ENCODE measurements at places on chromosomes 5 and 9.

DNA sequence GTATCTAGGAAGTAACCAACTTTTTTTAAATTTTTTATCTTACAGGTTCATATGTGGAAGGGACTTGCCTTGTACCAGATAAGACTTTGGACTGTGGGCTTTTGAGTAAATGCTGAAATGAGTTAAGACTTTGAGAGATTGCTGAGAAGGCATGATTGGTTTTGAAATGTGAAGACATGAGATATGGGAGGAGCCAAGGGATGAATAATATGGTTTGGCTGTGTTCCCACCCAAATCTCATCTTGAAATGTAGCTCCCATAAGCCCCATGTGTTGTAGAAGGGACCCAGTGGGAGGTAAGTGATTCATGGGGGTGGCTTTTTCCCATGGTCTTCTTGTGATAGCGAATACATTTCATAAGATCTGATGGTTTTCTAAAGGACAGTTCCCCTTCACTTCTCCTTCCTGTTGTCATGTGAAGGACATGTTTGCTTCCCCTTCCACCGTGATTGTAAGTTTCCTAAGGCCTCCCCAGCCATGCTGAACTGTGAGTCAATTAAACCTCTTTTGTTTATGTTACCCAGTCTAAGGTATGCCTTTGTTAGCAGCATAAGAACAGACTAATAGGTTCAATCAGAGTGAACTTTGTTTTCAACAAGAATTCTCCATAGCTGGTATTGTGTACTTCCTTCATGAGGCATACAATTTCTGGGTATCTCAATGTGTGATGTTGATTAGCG lies 535.6 kb upstream of the MEF2C start:
- DNase-seq = no peak

DNA sequence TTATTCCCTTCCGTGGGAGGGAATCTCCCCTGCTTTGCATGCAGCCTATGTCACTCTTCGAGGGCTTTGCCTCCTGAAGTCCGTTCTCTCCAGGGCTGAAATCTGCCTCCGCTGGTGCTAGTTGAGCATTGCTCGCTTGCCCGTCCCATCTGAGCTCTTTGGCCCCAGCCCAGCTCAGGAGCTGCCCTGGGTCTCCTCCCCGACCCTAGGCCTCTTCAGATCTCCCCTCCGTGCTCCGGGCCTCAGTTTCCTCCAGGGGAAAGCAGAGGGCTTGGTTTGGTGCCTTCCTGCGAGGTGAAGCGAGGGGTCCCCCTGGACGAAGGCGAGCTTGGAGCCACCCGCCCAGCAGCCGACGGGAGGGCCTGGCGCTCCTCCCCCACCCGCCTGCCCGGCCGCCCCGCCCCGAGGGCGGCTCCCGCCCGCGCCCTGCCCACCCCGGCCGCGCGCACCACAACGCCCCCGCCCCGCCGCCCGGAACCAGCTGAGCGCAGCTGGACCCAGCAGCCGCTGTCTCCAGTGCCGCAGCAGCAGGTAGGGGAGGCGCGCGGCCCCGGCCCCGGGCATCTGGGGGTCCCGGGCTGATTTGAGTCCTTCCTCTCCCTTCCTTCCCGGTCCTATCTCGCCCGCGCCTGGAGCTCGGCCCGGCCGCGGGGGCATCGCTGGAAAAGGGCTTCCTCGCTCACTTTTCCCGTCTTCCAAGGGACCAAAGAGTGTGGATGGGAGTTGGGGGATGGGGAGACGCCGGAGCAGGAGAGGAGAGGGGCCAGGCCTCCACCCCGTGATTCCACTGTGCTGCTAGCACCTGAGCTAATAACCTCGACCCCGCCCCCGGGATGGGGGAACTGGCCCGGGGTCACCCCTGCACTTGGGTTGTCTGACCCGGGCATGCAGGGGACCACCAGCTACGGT lies at the start of gene GSN:
GSN (plus strand) TSS at position 474 of the 909 bp plus-strand sequence. CDS start 33,810 bp downstream, outside the sequence.
- DNase-seq = no peak

- DNase-seq = no peak
These were observed 449.6 kb downstream of the SLCO4C1 start for GRCh38 chr5:101846496-101846895.

- no peak for DNase-seq
These were observed 100.9 kb upstream of the HCN1 start for GRCh38 chr5:45796959-45797553.

GRCh38 chr5:122605236-122605635 lies 169.6 kb upstream of the SNX2 start:
- DNase-seq = no peak

GRCh38 chr5:146426853-146427618 lies 20.1 kb upstream of the TCERG1 start:
- DNase-seq = no peak

- DNase-seq = peak; percentile 28
These were observed 9.9 kb downstream of the REEP2 start for GRCh38 chr5:138448481-138449398.

DNA sequence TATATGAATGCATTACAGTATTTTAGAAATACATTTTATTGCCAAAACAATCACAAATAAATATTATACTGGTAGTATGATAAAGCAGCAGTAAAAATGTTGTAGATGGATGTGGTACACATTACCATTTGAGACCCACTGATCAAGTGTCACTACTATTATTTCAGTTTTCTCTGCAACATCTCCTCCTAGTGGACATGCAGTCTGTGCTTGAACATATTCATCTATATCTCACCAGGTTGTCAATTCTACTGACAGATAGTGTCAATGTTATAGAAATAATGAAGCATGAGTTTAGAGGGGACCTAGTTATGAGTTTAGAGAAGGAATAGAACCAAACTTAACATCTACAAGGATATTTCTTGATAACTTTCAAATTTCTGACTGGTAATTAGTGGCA lies 39.2 kb upstream of the ELOVL7 start:
- DNase-seq = no peak

GRCh38 chr9:85741095-85741874 lies 469 bp downstream of the AGTPBP1 start:
- DNase-seq = no peak
